ENCODE measurements at places on chromosomes 11 and 22.

DNA sequence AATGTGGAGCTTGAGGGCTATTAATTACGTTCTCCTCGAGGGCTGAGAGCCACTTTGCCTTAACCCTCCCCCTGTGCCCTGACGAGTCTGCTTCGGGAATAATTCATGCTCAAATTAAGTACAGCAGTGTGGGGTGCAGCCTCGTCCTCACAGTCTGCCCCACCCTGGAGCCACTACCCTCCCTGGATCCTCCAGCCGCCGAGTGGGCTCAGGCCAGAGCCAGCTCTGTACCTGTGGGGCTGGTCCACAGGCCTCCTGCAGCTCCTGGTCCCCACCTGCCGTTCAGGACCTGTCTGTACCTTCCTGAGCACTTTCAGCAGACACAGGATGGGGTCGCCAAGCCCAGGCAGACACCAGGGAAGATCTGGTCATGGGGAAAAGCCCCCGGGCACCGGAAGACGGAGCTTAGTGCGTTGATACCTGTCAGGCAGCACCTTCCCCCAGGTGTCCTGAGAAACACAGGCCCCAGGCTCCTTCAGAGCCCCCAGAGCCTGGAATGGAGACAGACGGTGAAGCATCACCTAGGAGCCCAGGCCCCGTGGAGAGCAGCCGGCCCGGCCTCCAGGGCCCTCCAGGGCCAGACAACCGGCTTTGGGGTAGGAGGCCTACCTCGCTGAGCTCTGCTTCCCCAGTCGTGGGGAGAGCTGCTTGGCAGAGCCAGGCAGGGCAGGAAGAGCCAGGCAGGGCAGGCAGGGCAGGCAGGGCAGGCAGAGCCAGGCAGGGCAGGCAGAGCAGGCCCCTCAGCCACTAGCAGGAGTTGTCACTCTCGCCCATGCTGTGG is 9.7 kb downstream of the TSPAN32 start:
- DNase-seq = no peak

DNA sequence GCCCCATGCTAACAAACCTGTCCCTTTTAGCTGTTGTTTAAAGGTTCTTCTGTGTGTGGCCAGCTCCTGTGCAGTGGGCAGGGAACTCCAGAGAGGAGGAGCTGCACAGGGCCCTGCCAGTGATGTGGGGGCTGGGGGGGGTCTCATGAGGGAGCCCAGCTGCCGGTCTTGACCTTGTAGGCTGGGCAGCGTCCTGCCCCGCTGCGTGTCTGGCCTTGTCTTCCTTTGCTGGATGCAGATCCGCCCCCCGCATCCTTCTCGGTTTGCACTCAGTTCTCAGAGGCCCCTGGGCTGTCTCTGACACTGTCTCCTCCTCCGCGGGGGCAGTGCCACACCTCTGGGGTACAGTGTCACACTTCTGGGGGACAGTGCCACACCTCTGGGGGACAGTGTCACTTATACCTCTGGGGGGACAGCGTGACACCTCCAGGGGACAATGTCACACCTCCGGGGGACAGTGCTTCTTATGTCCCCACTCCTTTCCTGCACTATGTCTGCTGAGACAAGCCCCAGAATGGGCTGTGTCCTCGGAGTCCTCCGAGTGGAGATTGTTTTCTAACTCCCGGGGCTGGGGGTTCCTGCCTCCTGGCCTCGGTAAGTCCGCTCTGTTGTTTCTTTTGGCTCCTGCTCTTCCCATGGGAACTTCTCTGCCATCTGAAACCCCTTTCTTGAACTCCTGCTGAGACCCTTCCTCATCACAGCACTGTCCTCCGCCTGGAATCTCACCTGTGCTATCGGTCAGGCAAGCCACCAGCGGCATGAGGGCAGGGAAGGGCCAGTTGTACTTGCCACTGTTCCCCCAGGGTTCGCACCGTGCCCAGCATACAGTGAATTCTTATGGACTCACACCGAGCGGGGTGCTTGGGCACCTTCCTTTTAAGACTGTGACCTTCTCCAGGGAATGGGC is 788.3 kb downstream of the TBC1D22A start:
- no peak for DNase-seq

DNA sequence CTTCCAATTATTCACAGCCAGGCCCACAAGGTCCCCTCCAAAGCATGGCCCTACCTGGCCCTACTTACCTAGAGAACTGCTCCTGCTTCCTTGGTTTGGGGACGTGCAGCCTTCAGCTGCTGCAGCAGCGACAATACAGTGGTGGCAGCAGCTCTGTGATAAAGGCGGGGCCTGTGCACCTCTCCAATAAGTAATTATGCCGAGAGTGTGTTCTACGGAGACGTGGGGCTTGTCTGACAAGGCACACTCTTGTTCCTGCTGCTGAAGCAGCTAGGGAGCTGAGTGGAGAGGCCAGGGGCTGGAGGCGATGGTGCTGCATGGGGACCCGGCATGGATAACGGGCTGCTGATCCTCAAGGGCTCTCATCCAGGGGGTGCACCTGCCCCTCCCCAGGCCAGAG is 98.0 kb upstream of the THY1 start:
- DNase-seq = no peak

DNA sequence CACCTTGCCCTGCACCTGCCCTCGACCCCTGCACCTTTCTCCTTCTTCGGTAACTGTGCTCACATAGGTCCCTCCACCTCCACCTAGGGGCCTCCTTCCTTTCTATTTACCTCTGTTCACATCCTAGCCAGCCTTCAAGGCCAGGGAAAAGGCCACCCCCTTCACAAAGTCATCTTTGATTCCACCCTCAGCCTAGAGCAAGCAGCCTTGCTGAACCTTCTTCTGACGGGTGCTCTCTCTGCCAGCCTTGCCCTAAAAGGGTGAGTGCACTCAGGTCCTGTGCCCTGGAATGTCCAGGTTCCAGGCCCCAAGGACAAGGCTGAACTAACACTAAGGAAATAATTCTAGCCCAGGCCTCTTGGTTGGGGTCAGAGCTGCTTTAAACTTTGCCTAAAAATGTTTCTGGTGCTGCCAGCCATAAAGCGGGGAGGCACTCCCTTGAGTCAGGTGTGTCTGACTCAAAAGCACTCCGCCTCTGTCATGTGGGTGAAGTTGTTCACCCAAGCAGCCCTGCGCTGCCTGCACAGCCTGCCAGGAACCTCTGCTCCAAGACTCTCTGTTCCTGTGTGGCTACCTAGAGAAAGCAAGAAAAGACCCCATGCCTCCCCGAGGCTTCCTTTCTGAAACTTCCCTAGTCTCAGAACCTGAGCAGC is 9.2 kb upstream of the FAM83F start:
- no peak for DNase-seq

DNA sequence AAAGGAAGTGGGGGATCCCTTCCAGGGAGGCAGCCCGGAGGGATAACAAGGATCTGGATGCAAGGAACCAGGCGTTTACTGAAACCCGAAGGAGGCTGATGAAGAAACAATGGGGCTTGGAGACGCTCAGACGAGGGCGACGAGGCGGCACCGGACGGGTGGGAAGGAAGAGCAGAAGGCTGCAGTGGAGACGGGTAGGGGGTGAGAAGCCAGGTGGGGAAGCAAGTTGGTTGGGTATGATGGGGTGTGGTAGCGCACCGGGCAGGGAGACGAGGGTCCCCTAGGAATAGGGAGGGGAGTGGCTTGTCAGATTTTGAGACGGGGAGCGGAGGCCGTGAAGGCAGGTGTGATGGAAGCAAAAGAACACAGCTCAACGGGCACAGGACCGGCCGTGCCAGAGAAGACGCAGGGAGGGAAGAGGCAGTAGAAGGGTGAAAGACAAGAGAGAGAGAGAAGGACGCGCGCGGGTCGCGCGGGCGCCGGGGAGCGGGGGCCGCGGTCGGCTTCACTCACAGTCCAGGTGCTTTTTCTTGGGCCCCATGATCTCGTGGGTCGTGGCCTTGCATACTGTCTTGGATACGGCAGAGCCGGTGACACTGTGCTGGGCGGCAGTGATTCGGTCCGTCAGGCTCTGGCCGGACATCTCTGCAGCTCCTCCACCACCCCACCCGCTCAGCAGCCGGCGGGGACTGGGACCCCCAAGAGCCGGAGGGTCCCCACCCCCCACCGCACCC is 579 bp downstream of the PICALM start:
- DNase-seq = no peak

DNA sequence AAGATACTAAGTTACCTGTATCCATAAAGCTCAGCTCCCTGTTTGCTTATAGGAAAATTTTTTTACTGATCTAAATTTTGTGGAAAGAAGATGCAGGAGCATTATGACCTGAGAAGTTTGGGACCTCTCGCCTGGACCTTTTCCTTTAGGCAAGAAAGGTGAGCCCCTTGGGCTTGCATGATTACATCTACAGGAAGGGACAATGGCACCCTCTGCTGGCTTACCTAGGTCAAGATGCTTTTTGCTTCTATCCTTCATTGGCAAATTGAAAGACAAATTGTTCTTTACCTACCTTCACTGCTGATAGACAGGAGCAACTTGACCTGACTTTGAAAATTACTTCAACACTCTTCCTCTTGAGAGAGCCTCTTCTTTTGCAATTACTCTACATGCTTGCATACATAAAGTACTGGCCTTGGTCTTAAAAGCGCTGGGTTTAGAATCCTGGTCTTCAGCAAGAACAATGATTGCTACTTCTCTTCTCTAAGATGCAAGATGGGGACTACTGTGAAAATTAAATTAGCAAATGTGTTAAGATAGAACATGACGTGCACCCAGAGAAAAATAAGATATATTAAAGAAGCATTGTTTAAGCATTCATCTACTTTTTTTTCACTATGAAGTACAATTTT is 147.2 kb downstream of the TRPC6 start:
- DNase-seq = no peak

DNA sequence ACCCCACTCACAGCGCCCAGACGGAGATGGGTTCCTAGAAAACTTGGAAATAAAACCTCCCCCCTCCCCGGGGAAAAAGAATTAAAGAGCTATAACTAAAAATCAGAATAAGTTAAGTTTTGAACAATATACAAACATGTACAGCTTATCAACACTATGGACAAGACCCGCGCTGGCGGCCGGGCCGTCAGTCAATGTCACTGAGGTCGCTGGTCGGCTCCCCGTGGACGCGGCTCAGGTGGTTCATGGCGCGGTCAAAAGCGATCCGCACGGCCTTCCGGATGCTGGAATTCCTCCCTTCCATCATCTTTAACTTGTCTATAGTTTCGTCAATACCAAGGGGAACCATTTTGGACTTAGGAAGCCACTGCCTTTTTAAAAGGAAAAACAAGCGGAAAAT is 53.6 kb downstream of the BRD1 start:
- DNase-seq = no peak

DNA sequence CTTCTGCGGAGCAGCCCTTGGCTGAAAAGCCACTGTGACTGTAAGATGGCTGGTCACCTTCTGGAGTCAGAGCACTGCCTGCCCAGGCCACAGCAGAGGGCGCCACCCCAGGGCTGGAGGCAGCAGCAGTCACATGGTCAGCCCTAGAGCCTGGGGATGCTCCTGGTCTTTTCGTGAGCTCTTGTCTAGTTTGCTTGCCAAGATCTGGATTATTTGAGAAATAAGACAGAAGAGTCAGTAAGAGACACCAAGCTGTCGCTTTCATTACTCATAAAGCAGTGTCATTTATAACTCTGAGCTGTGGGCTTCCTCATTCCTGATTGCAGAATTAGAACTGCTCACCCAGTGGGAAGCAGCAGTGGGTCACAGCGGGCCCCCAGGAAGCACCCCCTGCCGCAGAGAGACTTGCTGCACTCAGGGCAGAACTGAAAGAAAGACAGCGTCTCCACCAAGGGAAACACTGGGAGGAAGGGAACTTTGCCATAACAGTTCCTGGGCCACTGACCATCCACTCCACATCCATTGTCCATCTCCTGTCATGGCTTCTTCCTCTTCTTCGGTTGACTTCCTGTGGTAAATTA is 56.7 kb downstream of the PPP6R2 start:
- no peak for DNase-seq

DNA sequence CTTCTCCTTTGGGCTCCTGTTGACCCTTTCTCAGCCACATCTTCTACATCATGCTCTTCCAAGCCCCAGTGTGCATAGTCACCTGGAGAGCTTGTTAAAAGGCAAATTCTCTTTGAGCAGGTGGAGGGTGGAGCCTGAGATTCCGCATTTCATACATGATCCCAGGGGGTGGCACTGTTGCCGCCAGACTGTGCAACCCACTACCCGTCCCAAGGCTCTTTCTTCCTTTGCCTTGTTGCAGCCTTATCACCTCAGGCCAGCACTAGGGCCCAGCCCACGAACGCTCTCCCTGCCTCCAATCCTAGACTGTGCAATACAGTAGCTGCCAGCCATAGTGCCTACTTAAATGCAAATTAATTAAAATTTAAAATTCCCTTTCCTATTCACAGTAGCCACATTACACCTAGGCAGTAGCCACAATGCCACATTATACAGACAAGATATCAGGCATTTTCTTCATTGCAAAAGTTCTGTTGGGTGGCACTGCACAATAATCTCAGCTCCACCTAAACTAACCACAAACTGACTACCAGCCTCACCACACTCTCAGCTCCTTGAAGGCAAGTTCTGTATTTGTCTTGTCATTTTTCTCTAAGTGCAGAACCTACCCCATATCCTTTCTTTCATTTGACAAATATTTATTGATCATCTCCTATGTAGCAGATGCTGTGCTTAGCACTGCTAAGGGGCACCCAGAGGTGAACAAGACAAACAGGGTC is 4.6 kb upstream of the KCNJ5 start:
- no peak for DNase-seq

DNA sequence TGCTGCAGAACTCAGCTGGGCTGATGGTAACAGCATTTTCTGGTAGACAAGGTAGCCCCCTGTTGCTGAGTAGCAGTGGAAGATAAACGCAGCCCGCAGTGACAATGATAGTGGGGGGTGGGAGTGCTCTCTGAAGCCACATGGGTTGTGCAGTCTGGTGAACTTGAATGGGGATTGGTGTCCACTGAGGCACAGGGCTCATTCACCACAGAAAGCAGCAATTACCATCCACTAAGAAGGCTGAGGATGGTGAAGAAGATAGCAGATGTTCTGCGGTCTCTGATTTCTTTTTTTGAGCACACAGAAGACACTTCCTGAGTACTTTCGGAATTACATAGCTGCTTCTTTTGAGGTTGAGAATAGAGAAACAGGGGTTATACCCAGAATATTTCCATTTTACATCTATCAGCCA is 150.3 kb downstream of the LRRC4C start:
- no peak for DNase-seq

GRCh38 chr11:66136752-66137123 is 66.7 kb downstream of the PACS1 start:
- no peak for DNase-seq

DNA sequence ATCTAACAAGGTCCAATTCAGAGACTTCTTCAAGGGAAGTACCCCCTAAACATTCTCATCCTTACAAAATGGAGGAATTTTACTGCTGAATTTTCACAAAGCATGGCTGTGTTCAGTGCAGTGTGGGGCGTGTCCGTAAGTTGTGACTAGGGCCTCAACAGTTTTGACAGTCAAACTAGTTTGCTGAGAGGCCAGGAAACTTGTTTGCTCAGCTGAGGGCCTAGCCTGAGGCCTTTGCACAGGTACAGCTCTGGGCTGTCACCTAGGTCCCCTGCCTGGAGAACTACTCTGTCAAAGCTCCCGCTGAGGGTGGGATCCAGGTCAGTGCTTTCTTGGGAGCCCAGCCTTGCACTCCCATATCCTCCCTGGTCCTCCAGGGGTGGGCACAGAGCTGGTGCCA is 27.9 kb downstream of the TCP11L1 start:
- no peak for DNase-seq

GRCh38 chr11:46404476-46405017 is 13.0 kb upstream of the CHRM4 start:
- no peak for DNase-seq
